Cardiac septum (tissue), 1 donor: ENCODE measurements at places on chromosomes 5 and 9.

DNA sequence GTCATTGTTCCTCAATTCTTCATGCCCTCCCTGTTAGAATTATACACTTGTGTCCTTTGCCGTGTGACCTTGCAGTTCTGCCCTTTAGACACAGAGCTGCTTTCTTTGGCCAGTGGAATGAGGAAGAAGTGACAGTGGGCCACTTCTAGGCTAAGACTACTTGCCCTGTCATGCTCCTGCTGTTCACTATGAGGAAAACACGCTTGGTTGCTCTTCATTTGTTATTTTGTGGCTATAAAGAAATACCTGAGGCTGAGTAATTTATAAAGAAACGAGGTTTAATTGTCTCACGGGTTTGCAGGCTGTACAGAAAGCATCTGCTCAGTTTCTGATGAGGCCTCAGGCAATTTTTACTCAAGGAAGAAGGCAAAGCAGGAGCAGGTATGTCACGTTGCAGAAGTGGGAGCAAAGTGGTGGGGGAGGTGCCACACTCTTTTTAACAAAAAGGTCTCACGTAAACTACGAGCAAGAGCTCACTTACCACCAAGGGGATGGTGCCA lies 279.1 kb upstream of the DMAC1 start:
- DNase-seq, result no peak

GRCh38 chr5:108315829-108316228 lies 66.1 kb downstream of the FBXL17 start:
- DNase-seq, result no peak

DNA sequence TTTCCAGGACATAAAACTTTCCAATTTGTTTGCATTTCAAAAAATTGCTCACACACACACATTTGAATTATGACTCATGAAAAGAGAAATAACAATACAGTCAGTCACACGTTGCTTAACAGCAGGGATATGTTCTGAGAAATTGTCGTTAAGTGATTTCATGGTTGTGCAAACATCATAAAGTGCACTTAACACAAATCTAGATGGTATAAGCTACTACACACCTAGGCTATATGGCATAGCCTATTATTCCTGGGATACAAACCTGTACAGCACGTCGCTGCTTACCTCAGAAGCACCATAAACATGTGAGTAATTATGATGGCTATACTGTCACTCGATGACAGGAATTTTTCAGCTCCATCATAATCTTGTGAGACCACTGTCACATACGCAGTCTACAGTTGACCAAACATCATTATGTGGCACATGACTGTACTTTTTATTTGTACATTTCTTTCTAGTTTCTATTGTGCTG lies 378.2 kb downstream of the ACTL7B start:
- DNase-seq, result no peak

- DNase-seq, result peak; percentile 57
Measured at GRCh38 chr5:6484446-6484845, 35.8 kb downstream of the UBE2QL1 start.

DNA sequence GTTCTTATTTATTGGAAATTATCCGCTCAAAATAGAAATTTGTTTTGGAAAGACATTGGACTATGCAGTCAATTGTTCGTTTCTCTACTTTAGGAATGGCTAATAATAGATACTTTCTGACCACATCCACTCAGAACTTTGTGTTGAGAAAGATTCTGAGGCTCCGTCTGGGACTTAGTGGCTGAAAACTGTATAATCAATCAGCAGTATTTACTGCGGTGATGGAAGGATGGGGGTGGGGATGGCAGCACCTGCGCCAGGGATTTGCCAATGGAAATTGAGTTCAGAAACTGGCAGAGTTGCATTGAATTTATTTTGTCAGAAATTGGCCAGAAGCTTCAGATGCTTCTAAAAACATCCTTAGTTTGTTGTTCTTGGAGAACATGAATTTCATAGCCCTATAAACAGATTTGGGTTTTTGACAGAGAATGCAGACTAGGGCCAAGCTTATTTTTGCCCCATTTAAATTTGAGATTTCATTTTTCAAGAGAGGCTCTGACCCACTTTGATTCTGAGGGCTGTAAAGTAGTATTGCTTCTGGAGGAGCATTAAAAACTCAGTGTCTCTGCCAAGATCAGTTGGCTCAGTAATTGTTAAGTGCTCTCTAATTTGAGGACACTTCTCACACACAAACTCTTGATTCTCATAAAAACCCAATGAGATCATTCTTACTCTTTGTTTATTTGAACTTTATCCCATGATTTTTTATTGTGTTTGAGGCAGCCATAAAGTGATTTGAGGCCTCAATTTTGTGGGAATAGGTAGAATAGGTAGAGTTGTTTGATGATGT lies 215.1 kb downstream of the CD180 start:
- DNase-seq, result no peak

DNA sequence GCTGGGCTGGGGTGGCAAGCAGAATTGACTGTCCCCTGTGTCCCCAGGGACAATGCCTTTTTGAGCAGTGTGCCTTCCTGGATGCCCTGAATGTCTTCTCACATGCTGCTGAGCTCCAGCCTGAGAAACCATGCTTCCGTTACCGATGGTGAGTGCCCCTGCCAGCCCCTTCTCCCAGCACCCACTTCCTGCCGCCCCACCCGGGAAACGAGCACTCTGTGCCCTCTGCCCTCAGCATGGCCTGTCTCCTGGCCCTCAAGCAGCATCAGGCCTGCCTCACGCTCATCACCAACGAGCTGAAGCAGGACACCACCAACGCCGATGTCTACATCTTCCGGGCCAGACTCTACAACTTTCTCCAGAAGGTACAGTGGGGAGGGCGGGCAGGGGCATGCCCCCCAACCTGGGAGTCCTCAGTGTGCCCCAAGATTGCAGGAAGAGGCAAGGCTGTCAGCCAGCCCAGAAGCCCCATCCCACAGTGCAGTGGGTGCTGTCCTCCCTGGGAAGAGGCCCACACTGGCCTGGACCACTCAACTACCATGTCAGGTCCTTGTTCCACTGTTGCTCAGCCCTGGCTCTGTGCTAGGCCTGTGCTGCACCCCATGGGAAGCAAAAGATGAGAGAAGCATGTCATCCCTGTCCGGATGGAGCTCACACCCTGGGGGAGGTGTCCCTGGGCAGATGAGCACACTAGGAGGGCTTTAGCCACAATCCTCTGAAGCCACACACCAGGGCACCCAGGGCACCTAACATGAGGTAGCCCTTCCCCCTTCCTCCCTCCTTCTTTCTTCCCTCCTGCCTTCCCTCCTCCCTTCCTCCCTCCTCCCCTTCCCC lies 4.4 kb downstream of the TTC16 start:
- DNase-seq, result no peak

- DNase-seq, result no peak
Measured at GRCh38 chr5:75616371-75616881, 5.2 kb downstream of the ANKDD1B start.

DNA sequence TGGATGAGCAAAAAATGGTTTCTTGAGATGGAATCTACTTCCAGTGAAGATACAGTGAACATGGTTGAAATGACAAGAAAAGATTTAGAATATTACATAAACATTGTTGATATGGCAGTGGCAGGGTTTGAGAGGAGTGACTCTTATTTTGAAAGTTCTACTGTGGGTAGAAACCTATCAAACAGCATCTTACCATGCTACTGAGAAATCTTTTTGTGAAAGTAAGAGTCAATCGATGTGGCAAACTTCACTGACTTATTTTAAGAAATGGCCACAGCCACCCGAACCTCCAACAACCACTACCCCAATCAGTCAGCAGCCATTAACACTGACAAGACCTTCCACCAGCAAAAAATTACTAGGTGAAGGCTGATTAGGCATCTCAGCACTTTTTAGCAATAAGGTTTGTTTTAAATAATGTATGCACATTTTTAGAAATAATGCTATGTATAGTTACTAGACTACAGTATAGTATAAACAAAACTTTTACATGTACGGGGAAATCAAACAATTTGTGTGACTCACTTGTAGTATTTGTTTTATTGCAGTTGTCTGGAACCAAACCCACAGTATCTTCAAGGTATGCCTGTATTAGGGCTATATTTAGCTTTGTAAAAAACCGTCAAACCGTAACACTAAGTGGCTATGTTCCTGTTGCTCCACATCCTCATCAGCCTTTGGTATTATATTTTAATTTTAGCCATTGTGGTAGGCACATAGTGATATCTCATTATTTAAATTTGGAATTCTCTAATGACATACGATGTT lies 30.6 kb upstream of the ADAMTS6 start:
- DNase-seq, result no peak

DNA sequence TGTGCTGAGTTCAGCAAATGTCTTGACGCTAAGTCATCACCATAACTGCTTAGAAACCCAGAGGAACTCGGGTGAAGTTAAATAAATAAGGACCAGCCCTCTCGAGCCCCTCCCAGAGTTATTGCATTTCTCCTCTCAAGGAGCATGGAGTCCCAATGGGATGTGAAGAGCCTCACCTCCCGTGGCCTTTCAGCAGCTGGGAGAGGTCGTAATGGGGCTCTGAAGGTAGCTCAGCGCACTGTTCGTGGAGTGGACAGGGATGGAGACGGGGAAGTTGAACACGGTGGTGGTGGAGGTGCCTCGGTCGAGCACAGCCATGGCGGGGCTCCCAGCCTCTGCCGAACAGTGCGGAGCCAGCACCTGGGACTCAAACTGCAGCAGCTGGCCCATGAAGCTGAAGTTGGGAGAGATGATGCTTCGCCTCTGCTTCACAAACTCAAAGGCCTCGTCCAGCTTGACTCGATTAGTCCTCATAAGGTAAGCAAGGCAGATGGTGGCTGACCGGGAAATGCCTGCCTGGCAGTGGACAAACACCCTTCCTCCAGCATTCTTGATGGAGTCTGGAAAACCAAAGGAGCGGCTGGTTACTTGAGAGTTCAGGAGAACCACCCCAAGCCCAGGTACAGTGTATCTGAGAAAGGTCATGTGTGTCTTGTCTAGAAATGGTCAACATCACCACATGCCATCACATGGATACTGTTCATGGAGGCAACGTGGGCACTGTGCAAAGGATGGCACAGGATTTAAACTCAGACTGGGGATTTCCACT lies 2.2 kb downstream of the DUSP1 start:
- DNase-seq, result no peak

DNA sequence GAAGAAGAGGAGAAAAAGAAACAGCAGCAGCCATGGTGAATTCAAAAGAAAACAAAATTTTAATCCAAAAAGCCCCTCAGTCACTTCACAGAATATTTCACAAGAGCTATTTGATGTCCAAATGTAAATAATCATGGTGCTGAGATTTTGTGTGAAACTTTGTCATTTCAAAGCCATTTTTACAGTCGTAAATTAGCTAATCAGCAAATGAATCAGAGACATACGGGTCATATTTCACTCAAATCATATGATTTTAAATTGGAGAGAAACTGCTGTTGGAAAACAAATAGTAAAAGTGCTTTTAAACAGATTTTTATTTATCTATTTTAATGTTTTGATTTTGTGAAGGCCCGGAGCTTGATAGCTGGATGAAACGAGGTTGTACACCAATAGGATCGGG lies 101.4 kb upstream of the SMIM23 start:
- no peak for DNase-seq
